Activated naive CD4-positive, alpha-beta T cell treated with anti-CD3 and anti-CD28 coated beads for 36 hours (primary cell): ENCODE measurements at places on chromosomes 4 and X. TPM values are rescaled to one million over a fixed set of nuclear protein-coding genes. Genes with fewer than 3 reads are reported as not detected.

The PPP2R2C gene
- total RNA-seq = not detected

The NKRF gene
- 17.0 TPM for total RNA-seq

- no peak for DNase-seq
Observed at GRCh38 chrX:126063984-126064383, 102.1 kb downstream of the DCAF12L2 start.

The YTHDC1 gene
- total RNA-seq = 76.3 TPM

DNA sequence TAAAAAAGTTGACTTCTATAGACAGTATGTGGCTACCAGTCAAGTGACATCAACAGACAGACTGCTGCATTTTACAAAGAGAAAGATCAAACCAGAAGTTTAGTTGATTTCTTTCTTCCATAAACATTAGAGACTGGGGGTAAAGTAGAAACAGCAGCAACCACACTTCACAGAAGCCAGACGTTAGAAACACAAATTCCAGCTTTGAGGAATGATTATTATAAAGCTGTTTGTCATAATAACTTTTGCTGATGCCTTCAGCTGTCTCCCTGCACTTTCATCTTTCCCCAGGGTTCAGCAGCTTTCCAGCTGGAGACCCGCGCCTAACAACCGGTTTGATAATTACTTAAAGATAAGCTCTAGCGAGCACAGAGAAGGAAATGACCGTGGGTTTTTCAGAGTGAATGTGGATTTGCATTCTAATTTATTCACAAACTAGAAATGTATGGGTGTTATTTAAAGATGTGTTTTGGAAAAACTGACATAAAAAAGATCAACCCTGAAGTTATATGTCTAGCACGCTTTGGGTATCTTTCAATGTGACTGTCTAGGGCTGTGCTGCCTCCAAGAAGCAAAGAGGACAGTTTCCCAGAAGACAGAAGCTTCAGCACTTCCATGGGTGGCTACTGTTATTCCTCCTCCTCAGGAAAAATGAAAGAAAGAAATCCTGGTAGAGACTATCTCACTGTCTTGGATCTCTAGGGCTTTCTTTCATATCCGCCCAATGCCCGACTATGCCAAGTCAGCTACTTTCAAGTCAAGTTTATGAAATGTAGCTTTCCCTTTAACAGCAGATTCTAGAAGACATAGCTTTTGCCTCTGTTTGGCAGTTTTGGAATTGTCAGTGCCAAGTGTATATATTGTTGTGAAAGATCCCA, 15.0 kb upstream of the ENAM start:
- no peak for DNase-seq

- DNase-seq = no peak
Observed at GRCh38 chr4:185911556-185912064, 99.6 kb upstream of the SORBS2 start.

The CNGA1 gene
- 0.26 TPM for total RNA-seq

GRCh38 chrX:1606496-1606895, 8.4 kb upstream of the ASMT start:
- no peak for DNase-seq

- no peak for DNase-seq
Observed at GRCh38 chr4:184248216-184248615, 30.5 kb upstream of the ENPP6 start.

DNA sequence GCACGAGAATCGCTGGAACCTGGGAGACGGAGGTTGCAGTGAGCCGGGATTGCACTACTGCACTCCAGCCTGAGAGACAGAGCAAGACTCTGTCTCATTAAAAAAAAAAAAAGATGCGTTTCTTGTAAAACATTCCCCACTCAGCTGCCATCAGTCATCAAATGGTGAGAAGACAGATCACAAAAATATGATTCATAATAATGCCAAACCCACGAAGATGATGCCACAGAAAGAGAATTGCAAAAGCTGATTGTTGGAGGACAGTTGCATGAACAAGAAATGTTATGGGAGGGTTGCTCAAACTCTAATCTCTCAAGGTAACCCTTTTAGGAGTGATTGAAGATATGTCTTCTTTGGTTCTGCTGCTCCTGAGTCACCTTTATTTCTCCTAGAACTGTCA, 21.4 kb upstream of the SMIM14 start:
- DNase-seq = no peak

The MAGEA12 gene
- total RNA-seq = not detected

The PRRG1 gene
- not detected for total RNA-seq
